ENCODE measurements at places on chromosomes 5 and 9. TPM values are rescaled to one million over a fixed set of nuclear protein-coding genes. Genes with fewer than 3 reads are reported as not detected.
A peak's percentile ranks its signal among the peaks of the same experiment; 100 is the strongest.

COMMD10 gene
- 68.1 TPM for total RNA-seq

DNA sequence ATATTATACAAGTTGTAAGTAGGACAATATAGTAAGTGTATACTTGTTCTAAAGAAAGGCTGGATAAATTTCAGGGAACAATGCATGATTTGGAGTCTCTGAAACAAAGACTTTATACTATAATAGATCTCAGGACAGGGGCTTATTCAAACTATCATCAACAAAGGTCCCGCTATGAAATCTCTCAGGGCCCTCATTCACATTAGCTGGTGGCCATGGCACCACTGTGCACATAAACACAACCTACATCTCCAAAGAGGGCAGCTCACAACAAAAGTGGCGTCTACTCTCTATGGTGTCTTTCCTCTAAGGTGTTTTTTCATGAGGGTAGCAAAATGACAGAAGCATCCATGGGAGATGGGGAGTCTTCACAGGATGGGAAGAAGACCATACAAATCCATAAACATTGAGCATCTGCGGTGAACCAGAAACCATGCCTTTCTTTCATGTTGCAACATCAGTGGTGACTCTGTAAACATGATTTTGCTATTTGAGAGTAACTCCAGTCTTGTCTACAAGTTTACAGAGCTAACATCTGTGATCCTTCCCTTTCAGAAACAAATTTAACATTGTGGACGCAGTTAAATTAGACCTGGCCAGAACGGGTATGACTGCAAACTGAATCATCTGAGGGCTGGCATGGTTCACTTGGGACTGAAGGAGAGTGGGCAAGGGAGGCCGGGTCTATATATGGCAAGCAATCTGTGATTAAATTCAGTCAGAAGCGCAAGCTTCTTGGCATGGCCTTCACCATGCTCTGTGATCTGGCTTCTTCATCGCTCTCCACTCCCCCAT lies 5.5 kb downstream of the TTLL11 start:
- DNase-seq: no peak

DNA sequence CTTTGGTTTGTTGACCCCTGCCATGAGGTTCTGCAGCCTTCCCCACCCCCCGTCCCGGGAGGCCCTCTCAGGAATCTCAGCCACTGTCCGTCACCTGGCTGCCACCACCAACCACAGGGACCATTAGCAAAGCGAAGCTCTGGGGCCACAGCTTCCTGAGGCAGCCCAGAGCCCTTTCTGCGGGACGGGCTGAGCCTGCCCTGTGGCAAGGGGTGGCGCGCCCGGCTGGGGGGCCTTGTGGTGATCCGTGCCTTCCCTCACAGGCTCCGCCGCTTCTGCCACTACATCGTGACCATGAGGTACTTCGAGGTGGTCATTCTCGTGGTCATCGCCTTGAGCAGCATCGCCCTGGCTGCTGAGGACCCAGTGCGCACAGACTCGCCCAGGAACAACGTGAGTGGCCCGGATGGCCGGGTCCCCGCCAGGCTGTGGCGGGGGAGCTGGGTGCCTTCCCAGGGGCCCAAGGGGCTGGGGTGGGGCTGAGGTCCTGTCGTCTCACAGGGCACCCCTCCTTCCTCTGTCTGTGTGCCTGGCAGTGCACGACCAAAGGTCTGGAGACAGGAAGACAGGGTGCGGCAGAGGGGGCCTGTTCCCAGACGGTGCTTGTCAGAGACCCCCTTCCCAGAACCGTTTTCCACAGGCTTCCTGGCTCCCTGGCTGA lies 169.2 kb downstream of the CACNA1B start:
- no peak for DNase-seq

IFNA2 gene
- total RNA-seq: not detected

DNA sequence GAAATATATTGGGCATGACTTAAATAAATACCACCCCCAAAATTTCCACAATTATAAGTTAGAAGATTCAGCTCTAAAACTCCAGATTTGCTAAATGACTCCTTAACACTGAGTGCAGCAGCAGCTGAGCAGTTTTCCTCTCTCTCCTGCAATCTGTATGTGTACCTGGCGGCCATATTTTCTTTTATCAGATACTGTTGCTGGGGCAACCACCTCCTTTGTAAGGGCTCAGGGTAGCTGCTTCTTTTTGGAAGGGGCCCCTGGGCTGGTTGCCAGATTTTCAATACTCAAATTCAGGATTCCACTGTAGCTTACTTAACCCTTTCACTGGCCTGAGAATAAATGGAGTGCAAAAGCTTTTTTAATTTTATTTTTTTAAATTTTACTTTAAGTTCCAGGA lies 197.0 kb downstream of the TAF11L14 start:
- DNase-seq: no peak

DNA sequence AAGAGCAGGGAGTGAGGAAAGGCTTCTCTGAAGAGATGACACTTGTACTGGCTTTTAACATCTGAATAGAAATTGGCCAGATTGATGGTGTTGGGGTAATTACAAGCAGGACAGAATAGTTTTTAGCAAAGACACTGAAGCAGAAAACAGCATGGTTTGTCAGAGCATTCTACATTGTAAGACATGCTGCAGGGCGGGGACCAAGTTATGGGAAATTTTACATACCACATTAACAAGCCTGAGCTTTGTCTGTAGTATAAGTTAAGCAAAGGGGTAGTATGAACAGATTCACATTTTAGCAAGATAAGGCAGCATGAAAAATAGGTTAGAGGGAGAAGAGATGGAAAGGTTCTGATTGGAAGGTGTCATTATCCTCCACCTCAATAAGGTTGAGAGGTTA lies 66.5 kb downstream of the JMY start:
- DNase-seq: no peak

PCDHB10 gene
- total RNA-seq: 3.9 TPM

NAIP gene
- total RNA-seq: 2.1 TPM

- peak; percentile 29 for DNase-seq
Measured at GRCh38 chr5:143679777-143680176, 132.2 kb upstream of the HMHB1 start.

GRCh38 chr5:80711938-80712337 lies 57.2 kb upstream of the DHFR start:
- peak; percentile 46 for DNase-seq

GRCh38 chr5:1479581-1480188 lies 34.4 kb upstream of the SLC6A3 start:
- no peak for DNase-seq

IL13 gene
- not detected for total RNA-seq

DNA sequence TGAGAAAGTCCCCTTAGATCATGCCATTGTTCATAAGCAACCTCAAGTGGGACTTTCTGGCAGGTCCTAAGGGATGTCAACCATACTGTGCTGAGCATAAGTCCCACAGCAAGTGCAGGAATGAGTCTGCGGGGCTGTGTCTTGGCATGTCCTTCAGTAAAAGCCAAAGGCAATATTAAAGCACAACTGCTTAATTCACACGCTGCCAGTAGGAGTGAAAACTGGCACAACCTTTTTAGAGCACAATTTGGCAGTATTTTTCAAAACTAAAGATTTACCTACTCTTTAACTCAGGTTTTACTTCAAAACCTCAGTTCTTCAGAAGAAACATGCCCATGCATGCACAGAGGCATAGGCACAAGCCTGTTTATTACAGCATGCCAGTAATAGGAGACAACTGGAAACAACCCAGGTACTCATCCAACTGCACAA lies 24.4 kb upstream of the SMAD5 start:
- DNase-seq: no peak

- DNase-seq: no peak
Measured at GRCh38 chr9:93662952-93663572, 86.7 kb downstream of the PHF2 start.

DNA sequence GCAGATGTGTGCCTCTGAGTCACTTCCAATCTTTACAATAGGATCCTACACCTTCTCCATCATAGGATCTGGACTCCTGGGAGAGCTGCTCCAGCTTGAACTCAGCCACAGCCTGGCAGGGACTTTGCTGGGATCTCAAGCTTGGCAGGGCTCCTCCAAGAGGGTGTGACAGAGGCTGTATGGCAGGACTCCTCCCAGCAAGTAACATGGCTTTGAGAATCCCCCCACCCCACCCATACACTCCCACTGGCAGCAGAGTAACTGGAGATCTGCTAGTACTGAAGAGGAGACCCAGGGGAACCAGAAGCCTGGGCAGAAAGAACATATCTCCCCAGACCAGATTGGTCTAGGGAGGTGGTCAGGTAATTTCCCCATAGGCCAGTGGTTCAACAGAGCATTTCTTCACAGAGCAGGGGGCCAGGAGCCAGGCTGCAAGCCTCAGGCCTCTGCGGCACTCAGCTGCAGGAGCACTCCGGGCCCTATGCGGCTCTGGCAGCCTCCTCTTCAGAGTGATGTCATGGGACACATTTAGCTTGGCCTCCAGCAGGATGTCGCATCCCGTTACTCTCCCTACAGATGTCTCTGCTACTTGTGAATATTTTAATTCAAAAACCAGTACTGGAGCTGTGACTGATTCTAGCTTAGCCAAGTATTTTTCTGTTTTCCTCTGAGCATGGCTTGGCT lies 1.7 kb upstream of the ACSL6 start:
- DNase-seq: no peak

RNF208 gene
- 0.17 TPM for total RNA-seq

DNA sequence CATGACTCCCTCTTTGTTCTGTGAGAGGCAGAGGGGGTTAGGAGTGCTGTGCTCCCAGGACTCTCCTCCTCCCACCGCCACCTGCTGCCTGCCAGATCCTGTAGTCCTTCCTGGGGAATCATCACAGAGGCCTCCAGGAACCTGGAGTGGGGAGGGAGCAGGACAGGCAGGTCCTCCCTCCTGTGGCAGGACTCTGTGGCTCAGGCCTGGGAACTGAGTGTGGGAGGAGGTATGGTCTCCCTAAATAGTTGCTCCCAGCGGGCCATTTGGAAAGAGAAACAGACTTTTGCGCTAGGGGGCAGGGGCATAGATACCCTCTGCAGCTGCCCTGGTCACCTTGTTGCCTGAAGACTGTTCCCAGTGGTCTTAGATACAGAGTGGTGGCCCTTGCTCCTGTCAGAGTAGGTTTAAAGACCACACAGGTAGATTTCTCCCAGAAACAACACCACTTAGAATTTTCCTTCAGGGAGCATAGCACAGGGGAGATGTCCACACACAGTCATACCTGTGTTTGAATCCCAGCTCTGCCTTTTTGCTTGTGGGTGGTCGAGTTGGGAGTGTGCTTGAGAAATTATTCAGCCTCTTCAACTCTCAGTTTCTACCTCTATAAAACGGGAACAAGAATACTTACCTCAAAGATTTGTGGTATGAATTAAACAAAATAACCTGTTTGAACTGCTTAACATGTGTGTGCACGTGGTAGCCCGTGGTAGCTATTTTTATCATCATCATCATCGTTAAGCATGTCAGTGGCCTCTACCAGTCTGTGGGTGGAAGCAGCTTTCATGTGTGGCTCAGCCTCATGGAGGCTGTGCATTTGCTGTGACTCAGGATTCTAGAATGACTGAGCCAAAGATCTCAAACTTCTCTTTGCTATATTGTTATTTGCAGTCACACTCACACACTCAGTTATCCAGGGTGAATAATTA lies 55.8 kb downstream of the SLC22A5 start:
- peak; percentile 63 for DNase-seq

GRCh38 chr9:35102465-35102768 lies 514 bp downstream of the STOML2 start:
- no peak for DNase-seq

CEP120 gene
- total RNA-seq: 22.3 TPM

ZNF474 gene
- total RNA-seq: not detected

DNA sequence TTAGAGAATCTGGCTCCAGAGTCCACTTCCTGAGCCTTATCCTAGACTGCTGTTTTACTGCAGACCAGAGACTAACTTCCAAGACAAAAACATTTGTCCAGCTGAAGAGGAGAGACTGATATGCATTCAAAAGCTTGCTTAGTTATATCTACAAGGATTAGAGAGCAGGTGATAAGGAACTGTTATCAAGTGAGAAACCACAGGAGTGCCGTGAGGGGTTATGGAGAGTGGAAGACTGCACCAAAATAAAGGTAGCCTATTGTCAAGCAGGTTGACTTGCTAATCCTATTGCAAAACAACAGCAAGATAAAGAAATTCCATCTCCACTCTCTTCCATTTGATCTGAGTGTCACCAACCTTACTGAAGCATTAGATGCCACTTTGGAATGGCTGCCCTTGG lies 139.1 kb downstream of the SCAMP1 start:
- DNase-seq: no peak

DNA sequence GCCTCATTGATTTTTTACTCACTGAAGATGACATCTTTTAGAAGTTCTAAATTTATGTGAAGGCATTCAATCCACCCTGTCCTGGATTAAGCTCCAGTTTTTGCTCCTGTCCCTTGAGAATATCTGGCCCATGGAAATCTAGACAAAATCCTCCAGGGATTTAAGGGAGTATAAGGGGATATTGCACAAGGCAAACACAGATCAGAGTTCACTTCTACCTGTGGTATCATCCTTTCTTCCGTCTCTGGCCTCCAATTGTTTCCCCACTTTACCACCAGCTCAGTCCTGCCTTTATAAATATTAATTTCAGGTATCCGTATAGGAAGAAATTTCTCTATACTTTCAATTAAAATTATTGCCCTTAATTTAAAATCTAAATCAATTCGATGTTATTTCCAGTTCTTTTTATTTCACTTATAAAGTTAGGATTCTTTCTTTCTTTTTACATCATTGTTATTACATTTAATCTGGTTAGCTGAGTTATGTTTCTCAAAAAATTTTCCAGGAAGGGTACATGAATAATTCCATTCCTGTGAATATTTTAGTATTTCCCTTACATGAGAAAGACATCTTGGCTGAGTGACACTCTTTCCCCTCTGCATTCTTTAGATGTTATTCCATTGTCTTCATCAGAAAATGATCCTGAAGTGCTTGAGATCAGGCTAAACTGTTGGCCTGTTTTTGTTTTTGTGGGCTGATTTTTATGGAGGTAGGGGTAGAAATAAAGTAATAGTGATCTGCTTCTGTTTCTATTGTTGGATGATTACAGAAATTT lies 194.3 kb upstream of the MAP3K1 start:
- DNase-seq: no peak

DNA sequence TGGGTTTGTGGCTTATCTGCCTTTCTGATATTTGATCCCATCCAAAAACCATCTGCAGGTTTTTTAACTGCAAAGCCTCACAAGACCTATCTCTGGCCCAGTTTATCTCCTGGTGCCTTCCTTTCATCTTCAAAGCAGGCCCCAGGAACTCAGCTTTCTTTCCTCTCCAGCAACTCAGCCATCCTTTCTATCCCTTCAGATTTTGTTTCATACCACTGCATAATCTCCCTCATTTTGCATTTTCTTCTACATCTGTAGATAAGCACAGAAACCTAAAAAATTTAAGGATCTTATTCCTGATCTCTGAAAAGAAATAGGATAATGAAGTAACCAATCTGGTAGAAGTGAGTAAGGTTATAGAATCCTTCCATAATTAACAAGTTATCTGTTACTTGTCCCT lies 19.5 kb upstream of the ERCC6L2 start:
- DNase-seq: no peak

FOXD4 gene
- total RNA-seq: 0.65 TPM
